Sciatic nerve (tissue), 2 donors: ENCODE measurements at places on chromosomes 1 and 21.

DNA sequence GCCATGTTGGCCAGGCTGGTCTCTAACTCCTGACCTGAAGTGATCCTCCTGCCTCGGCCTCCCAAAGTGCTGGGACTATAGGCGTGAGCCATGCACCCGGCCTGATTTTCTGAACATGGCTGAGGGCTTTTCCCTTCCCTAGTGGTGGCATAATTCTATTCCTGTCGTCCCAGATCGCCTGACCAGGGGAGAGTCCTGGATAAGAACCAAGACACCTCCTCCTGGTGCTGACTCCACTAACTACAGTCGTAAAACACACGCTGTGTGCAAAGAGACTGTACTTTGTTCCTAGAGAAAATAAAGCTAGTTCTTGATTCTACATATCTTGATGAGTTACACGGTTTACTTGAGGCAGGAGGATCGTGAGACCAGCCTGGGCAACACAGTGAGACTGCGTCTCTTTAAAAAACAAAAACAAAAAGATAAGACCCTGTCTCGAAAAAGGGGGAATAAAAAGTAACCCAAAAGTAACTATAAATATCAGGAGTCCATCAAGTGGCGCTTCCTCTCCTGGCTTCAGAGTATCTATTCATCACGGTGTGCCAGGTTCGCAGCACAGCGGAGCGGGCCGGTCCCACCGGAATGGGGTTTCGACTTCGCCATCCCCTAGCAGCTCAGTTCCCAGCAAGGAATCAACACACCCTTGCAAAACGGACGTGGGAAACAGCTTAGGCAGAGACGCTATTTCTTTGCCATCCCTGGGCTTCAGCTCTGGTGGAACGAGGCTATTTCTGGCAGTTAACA is 973 bp downstream of the SDF4 start:
- DNase-seq: no peak

DNA sequence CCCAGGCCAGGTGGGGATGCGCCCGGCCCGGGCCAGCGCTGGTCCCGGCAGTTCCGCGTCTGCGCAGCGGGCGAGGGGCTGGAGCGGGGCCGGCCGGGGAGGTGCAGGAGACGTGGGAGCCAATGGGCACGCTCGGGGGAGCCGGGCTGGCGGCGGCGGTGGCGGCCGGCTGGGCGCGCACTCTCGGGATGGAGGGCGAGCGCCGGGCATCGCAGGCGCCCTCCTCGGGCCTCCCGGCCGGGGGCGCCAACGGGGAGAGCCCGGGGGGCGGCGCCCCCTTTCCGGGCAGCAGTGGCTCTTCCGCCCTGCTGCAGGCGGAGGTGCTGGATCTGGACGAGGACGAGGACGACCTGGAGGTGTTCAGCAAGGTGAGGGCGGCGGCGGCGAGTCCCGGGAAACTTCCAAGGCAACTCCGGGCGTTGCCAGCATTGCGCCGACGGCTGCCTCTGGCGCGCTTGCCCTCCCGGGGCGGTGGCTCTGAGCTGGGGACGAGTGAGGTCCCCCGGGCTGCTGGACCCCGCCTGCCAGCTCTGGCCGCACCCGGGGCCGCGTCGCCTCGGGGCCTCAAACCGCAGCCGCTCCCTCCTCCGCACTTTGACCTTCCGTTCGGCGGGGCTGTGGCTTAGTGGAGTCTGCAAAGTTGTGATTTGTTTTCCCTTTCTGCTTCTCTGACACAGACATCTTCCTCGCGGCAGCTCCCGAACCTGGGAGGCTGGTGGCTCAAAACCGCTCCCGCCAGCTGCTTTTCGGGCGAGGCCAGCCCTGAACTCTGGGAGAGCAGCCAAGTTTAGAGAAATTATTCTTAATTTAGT is at the start of gene SNX7:
Gene SNX7 (plus strand): TSS at position 178 of the 812 bp plus-strand sequence. CDS start 11 bp downstream, at position 189.
- peak; percentile 87 for DNase-seq

DNA sequence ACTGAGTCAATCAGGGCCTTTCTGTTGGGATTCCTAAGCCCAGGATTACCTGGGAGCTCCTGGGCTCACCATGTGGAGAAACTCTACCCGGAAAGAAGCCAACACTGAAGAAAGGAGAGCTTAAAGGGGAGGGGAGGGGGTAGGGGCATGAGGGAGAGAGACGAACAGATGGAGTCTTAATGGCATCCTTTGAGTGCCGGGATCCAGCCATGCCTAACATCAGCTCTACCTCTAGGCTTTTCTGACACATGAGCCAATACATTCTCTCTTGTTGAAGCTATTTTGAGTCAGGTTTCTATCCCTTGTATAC is 75.0 kb downstream of the NPHP4 start:
- no peak for DNase-seq

GRCh38 chr1:91506071-91506470 is 5.4 kb downstream of the CDC7 start:
- DNase-seq: no peak

DNA sequence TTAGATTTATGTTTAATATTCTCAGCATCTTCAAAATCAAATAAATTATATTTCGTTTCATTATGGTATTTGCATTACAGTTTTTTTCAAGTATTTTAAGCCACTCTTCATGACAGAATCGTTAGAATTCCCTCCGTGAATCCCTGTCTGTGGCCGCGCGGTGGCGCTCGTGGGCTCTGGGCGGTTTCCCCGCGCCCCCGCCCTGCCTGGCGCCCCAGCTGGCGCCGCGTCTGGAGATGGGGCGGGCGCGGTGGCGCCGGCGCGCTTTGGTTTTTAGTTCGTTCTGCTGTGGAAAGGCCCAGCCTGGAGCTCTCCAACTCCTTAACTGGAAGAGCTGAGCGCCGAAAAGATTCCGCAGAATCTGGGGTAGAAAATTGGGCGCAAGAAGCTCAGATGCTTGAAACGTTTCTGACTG is 25.7 kb downstream of the PRMT2 start:
- peak; percentile 84 for DNase-seq

DNA sequence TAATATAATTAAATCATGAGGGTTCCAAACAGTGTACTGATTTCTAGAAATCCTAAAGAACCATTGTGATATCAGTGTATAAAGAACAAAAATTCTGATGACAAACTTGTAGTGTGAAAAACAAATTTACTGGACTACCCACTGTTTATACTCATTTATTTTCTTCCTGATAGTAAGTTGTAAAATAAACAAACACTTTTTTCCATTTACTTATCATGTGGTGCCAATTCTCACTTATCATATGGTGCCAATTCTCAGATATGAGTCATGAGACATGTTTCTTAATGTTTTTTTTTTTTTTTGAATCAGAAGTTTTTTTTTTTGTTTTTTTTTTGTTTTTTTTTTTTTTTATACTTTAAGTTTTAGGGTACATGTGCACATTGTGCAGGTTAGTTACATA is 137.7 kb downstream of the LEPR start:
- DNase-seq: no peak

GRCh38 chr1:86450847-86451246 is 17.9 kb upstream of the CLCA1 start:
- no peak for DNase-seq

GRCh38 chr1:167819849-167820683 is 93.9 kb downstream of the ADCY10 start:
- DNase-seq: peak; percentile 80

GRCh38 chr1:54764922-54765561 is 719 bp upstream of the PARS2 start:
- no peak for DNase-seq

- peak; percentile 87 for DNase-seq
Observed at GRCh38 chr1:32200226-32201010, at the start of gene CCDC28B. CCDC28B (plus strand) TSS chr1:32200595; CDS start chr1:32201936, 1,341 bp downstream.

DNA sequence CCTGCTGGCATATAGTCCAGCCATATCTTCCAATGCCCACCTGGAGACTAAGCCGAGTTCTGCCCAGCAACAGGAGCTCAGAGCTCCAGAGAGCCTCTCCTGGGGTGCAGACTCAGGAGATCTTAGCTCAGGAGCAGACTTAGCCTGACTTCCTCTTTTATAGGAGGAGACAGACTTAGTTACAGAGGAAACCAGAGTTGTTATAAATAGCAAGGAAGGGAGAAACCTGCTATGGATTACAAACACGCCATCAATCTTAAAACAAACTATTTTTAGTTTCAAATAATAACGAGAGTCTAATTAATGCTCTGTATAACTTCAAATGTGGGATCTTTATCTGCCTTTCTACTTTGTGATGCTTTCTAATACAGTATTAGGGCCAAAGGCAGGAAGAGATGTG is 3.3 kb upstream of the KIF21B start:
- DNase-seq: no peak

DNA sequence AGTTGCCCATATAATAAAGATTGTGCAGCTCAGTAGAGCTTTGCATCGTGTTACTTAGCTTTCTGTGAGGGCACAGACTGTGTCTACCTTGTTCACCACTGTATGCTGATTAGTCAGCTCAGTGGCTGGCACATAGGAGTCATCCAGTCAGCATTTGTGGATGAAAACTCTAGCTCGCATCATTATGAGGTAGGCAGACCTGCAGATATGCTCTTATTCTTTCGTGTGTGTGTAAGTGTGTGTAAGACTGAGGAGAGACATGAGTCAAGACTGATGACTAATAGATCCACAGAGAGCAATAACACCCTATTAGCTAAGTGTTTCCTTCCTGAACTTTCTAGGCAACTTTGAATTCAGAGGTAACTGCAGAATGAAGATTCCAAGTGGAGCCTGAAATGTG is 17.1 kb downstream of the TTF2 start:
- no peak for DNase-seq

- DNase-seq: no peak
Observed at GRCh38 chr1:188888386-188888785, 1589.3 kb downstream of the BRINP3 start.

- no peak for DNase-seq
Observed at GRCh38 chr1:240441669-240442068, 170.3 kb downstream of the GREM2 start.

GRCh38 chr1:183487674-183488442 is 15.6 kb downstream of the SMG7 start:
- no peak for DNase-seq

DNA sequence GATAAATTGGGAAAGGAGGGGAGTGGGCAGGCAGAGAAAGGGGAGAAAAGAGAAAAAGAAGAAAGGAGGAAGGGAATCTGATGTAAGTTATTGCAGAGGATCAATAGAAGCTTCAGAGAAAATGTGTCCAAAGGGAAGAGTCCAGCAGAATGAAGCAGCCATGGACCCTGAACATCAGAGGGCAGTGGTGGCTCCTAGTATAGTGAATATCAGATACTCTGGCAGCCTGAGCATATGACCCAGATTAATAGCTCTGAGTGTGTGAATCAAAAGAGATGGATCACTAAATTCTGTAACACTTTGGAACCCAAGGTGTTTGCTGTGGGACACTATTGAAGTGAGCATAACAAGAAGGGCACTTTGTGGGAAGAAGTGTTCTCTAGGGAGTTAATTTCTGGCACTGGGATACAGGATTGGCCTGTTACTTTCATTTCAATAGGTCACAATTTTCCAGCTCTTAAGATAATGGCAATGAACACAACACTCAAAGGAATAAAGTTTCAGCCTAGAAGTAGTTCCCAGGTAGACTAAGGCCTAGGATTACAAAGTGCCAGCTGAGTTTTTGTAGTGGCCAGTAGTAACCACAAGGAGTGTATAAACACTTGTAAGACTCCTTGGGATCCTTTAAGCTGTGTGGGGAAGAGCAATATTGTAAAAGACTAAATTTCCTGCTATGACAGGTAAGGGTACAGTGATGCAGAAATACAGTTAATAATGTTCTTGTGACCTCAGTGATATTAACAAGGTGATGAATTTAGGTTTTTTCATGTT is 164.5 kb upstream of the BEND5 start:
- DNase-seq: no peak

- DNase-seq: peak; percentile 57
Observed at GRCh38 chr1:2379733-2380404, 11.5 kb downstream of the MORN1 start.

- DNase-seq: no peak
Observed at GRCh38 chr1:13830616-13831280, 130.8 kb downstream of the PRDM2 start.

DNA sequence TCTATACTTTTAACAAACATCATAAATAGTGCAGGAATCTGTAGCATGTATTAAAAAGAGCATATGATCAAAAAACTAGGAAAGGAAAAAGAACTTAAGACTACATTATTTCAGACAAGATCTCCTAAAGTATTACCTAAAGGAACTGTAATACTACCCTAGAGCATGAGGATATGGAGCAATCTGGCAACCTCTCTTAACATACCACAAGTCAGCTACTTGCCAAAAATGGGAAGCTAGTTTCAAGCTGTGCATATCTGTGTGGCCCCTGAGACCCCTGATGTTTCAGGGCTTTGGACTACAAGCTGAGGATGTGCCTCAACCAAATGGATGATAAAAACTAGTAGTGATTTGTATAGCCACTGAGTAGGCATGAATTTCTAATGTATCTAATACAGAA is 525.6 kb downstream of the PTBP2 start:
- no peak for DNase-seq

- DNase-seq: no peak
Observed at GRCh38 chr1:215992620-215993019, 425.5 kb downstream of the KCTD3 start.

DNA sequence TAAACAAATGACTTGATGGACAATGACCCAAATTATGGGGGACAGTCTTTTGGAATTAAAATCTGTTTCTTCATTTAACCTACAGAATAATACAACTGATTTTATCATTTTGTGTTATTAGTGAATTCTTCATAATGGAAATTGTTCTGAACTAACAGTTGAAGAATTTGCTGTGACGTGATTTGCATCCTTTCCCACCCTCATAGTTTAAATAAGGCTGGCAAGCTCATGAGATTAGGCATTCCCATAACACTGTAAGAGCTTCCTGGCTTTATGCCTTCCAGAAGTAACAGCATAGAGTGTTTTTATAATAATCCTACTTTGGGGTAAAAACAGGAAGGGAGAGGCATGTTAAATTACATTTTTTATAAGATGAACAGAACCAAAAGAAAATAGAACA is 95.7 kb downstream of the ATP6V1G3 start:
- DNase-seq: no peak

- no peak for DNase-seq
Observed at GRCh38 chr1:166843769-166844596, 4.7 kb downstream of the POGK start.

DNA sequence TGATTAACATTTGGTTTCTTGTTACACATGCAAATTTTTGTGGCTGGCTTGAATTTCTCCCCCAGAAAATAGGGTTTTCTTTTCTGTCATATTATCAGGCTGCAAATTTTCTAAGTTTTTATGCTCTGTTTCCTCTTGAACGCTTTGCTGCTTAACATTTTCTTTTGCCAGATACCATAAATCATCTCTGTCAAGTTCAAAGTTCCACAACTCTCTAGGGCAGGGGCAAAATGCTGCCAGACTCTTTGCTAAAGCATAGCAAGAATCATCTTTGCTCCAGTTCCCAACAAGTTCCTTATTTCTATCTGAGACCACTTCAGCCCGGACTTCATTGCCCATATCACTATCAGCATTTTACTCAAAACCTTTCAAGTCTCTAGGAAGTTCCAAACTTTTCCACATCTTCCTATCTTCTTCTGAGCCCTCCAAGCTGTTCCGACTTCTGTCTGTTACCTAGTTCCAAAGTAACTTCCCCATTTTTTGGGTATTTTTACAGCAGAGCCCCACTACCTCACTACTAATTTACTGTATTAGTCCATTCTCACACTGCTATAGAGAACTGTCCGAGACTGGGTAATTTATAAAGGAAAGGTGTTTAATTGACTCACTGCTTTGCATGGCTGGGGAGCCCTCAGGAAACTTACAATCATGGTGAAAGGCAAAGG is 486.9 kb upstream of the NCAM2 start:
- DNase-seq: no peak
